Neural crest cell (in vitro differentiated cells): ENCODE measurements at places on chromosomes 11 and 22. TPM values are rescaled to one million over a fixed set of nuclear protein-coding genes. Genes with fewer than 3 reads are reported as not detected.

GRCh38 chr22:36177160-36177559, 16.6 kb upstream of the APOL3 start:
- no peak for DNase-seq

- DNase-seq: no peak
Observed at GRCh38 chr11:76686261-76687079, 15.9 kb upstream of the LRRC32 start.

The POU2F3 gene
- not detected in 2 replicates for total RNA-seq

The RFPL2 gene
- 0.21 TPM in 1 of 2 replicates, not detected in the other for total RNA-seq

The PRDM11 gene
- 13.1 and 15.2 TPM in 2 replicates for total RNA-seq

DNA sequence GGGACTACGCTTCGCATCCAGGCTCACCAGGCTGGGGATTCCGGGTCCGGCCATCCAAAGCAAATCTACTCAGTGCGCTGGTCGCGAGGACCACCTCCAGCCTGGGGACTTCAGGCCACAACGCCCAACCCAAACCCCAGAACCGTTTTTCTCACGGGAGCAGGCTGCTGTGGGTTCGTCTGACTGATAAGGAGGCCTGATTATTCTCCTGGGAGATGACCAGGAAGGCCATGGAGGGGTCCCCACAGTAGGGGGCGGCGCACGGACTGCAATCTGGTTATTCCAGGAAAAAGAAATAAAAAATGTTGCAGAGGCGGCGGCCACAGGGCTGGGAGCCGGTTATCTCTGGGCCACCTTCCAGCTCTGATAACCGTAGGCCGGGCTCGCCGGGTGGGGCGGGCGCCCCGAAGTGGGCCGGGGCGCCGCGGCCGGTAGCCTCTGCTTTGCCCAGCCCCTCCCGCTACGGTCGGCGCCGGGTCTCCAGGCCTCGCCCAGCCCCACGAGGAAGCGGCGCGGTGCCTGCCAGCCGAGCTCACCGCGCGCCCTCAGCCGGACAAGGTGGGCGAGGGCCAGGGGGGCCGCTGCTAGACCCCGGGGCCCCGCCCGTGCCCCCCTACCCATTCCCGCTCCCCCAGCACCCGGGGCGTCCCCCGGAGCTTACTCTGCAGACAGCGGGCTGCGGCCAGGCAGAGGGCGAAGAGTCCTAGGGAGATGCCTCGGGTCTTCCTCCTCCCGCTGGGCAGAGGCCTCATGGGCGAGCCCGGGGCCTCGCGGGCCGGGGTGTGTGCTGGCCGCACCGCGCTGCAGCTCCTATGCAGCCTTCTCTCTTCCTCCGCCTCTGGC, 446 bp downstream of the VSTM5 start:
- DNase-seq: no peak

DNA sequence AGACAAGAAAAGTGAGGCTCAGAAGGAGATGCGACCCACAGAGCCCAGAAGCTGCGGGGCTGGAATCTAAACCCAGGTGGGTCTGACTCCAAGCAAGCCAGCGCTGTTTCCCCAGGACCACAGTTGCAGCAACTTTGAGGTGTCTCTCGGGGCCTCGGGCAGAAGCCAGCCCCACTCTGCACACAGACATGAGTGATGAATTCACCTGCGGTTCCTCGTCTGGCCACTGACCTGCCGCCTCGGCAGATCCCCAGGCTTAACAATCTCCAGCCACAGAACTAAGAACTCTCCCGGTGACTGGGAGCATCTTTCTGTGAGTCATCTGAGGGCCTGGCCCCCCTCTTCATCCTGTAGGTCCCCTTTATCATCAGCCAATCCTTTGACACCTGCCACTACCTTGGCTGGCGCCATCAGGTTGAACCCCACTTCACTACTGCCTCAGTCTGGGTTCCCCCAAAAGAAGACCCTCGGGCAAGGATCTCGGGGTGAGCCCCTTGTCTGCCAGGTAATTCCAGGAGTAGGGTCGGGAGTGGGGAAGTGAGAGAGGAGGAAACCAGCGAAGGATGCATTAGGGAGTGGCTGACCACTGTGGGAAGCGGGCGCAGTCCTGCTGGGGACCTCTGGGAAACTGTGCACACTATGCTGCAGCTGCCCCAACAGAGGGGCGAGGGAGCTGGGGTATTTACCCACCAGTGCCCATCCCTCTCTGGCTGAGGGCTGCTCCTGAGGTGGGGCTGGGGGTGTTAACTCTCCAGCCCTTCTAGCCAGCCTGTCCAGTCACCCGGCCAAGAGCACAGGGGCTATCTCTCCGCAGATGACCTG, 33.0 kb upstream of the MN1 start:
- DNase-seq: no peak

- no peak for DNase-seq
Observed at GRCh38 chr22:35997438-35997837, 31.2 kb downstream of the RBFOX2 start.

The DEPDC7 gene
- 3.9 and 4.2 TPM in 2 replicates for total RNA-seq

GRCh38 chr11:120386774-120387371, 50.7 kb downstream of the ARHGEF12 start:
- no peak for DNase-seq

DNA sequence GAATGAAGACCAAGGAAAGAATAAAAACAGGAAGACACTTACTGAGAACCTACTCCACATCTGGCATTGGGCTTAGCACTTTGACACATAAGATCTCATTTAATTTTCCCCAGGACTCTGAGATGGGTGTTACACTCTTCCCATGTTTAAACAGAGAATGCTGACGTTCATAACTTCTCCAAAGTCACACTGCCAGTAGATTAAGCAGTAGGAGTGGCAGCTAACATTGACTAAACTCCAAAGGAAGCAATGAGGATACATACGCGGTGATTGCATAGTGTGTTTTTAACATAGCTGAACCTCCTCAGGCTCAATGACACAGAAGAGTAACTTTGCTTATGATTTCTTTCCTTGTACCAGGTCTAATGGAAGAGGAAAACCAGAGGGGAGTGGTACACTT, 14.5 kb upstream of the OR10V1 start:
- DNase-seq: no peak
